AG20443 (cell line): ENCODE measurements at places on chromosomes 16 and 17.

DNA sequence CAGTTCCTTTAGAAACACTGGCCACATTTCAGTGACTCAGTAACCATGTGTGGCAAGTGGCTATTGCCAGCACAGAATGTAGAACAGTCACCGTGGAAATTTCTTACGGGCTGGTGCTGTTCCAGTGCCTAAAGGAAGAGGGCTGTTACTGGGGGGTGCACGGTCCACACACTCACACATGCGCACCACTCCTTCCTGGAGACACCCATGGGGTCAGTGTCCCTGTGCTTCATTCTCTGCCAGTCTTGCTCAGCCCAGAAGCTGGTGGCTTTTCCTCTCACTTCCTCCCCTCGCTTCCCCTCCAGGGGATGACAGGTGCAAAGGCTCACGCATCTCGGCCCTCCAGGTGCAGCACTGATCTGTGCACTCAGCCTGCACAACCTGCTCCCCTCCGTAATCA, 115.6 kb downstream of the CCDC182 start:
- peak; percentile 65 for DNase-seq

DNA sequence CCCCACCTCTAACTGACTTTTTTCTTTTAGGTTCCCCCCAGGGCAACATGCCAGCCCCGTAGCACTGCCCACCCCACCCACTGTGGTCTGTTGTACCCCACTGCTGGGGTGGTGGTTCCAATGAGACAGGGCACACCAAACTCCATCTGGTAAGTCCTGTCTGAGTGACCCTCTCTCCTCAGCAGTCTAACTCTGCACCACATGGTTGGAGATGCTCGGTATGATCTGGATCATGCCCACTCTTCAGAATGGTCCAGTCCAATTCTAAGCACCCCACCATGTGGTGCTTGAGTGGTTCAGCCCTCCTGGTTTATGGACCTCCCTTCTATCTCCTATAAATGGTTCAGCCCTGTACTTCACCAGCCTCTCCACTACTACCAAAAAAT, 5.9 kb downstream of the KDM6B start:
- DNase-seq: no peak

DNA sequence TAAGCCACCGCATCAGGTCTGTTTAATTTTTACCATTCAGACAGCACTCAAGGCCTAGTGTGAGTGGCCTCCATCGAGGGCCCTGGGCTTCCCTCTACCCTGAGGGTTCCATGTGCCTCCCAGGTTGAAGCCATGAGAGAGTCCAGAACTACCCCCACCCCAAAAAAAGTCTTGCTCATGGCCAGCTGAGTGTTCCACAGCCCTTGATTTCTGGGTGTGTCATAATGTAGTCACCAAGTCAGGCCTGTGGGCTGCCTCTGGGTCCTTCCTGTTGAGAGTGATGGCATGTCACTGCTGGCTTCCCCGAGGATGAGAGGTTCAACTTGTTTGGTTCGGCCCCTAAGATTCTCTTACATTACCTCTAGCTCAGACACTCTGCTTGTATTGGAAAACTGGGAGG, 100.6 kb downstream of the PITPNC1 start:
- peak; percentile 55 for DNase-seq

DNA sequence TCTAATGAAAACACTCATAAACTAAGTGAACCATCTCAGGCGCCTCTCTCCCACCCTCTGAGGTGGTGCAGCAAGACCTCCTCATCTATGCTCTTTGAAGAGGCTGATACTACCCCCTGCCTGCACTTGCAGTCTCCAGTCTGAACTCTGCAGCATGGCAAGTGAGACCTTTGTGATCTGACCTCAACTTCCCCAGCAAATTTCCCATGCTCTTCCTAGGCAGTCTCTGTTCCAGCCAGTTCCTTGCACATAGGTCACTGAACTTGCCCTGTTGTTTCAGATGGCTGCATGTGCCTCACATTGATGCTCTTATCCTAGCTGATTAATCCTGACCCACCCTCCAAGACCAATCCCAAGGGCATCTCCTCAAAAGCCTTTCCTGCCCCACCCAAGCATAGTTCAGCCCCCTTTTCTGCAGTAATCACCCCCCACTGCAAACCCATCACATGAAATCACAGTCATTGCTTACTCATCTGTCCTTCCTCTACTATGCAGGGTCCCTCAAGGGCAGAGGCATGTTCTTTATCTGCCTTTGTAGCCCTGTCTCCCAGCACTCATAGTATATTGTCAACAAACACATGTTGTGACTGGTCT, 42.0 kb downstream of the TBX21 start:
- DNase-seq: no peak

- no peak for DNase-seq
Measured at GRCh38 chr16:69851491-69852240, 89.5 kb downstream of the WWP2 start.

GRCh38 chr17:66635386-66636045, 199.4 kb upstream of the CACNG5 start:
- DNase-seq: no peak

DNA sequence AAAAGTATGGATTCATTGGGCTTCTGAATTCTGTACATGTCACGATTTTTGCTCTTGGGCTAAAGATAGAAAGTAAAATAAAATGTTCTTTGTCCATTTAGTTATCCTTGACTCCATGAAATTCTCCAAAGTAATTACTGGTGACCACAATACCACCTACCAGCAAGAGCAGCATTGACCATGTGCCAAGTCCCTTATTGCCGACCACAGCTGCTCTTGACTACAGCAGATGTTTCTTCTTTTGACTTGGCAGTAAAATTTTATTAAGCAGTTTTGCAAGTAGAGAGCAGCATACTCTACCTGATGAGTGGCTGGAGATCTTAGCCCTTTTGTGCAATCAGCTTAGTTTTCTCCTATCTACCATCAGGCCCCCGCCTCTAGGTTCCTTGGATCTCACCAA, 152.2 kb upstream of the TBX2 start:
- peak; percentile 25 for DNase-seq

GRCh38 chr17:67449845-67450755, 73.0 kb downstream of the PITPNC1 start:
- DNase-seq: no peak

DNA sequence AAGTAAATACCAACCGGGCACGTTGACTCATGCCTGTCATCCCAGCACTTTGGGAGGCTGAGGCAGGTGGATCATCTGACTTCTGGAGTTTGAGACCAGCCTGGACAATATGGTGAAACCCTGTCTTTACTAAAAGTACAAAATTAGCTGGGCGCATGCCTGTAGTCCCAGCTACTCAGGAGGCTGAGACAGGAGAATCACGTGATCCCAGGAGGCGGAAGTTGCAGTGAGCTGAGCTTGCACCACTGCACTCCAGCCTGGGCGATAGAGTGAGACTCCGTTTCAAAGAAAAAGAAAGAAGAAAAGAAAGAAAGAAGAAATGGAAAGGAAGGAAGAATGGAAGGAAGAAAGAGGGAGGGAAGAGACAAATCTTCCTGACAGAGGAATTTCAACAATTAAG, 108.7 kb downstream of the AHSP start:
- DNase-seq: no peak
